ENCODE measurements at places on chromosomes 4 and X. TPM values are rescaled to one million over a fixed set of nuclear protein-coding genes. Genes with fewer than 3 reads are reported as not detected.
A peak's percentile ranks its signal among the peaks of the same experiment; 100 is the strongest.

The VBP1 gene
- 43.9 TPM for polyA plus RNA-seq

GRCh38 chr4:14132301-14132700 is 504.8 kb upstream of the BOD1L1 start:
- no peak overlapping the region for H3K4me3 ChIP-seq
- no peaks in the 10 kb centered on the region for H3K36me3 ChIP-seq
- no peak overlapping the region for H3K27ac ChIP-seq
- DNase-seq = no peak

The MANBA gene
- 25.3 TPM for polyA plus RNA-seq

DNA sequence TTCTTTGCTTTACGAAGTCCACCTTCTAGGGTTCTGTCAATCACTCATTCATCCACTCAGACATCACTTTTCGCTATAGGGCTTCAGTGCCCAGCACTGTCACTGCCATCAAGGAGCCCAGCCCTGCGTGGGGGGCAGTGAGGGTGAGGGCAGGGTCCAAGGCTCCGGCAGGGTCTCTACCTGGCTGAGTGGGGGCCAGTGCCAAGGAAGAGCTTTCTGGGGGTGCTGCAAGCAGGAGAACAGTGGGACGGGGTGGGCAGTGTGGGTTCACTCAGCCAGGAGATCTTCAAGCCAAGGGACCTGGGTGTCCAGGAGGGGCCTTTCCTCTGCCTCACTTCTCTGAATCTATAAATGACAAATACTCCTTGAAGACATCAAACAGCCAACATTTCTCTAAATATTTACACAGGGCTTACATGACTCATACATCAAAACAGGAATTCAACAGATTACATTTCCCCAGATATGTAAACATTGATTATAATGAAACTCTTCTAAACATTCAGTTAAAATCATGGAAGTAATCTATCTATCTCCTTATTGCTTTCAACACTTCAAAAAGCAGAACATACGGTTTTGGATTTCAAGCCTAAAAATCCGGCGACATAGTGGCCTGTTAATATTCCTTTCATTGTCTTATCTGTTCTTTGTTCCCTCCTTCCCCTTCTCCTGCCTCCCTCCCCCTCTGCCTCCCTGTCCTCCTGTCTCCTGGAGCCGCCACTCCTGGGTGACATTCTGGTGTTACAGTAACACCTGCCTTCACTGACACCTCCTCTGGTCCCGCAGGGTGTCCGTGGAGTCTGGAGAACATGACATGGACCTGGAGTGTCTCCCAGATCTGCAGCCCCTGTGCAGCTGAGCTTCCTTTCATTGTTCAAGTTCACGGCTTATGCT is 94.4 kb upstream of the ADRA2C start:
- no peaks in the 10 kb centered on the region for H3K36me3 ChIP-seq
- H3K27me3 ChIP-seq = peaks cover 8% of the 10 kb centered on the region
- no peak overlapping the region for H3K4me3 ChIP-seq
- H3K4me1 ChIP-seq = no peaks in the 10 kb centered on the region

DNA sequence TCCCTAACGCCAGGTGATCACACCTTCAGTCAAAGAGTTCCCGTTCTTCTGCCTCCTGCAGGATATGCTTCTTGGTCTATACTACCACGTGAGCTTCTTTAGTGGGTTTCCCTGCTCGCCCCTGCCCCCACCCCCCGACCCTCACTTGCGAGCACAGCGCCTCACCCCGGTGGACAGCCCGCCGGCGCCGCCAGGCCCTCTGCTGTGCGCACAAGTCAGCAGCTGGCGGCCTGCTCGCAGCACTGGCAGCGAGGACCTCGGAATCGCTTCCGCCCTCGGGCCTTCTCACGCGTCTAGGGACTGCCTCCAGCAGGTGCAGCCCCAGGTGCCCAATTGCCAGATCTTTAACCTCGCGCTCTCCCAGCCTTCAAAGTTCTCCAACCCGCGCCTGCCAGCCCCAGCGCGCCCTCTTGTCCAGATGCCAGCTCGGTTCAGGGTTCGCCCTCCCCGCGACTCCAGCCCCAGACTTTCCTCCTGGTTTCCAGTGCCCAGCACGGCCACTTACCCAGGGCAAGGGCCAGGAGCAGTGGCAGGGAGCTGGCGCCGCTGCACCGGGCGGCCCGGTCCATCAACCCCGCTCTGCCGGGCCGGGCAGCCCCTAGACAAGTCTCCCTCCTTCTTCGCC is 454 bp downstream of the BTC start:
- H3K27me3 ChIP-seq = peaks cover 12% of the 10 kb centered on the region
- peak overlapping the region; percentile 96 for H3K27ac ChIP-seq
- H3K36me3 ChIP-seq = no peaks in the 10 kb centered on the region
- H3K4me1 ChIP-seq = peaks cover 8% of the 10 kb centered on the region

DNA sequence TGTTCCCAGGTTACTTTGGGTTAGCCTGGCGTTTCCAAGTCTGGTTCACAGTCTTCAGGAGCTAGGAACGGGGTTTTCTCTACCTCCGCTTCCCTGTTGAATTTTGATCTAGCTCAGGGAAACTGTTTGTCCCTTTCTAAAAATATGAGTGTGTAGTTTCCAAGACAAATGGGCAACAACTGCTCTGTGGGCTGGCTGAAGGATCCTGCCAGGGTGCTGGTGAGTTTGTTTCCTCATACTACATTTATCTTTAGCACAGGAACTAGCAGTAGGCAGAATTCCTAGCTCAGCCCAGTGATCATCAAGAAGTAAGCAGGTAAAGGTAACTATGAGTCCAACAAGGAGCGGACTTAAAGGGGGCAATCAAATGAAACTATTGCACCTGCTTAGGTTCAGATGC is 13.3 kb upstream of the FAM47E start:
- peaks cover 7% of the 10 kb centered on the region for H3K4me1 ChIP-seq
- no peak overlapping the region for H3K4me3 ChIP-seq
- H3K27me3 ChIP-seq = no peaks in the 10 kb centered on the region
- no peak for DNase-seq
- no peaks in the 10 kb centered on the region for H3K36me3 ChIP-seq
- H3K27ac ChIP-seq = no peak overlapping the region

The NPY1R gene
- 4.4 TPM for polyA plus RNA-seq

DNA sequence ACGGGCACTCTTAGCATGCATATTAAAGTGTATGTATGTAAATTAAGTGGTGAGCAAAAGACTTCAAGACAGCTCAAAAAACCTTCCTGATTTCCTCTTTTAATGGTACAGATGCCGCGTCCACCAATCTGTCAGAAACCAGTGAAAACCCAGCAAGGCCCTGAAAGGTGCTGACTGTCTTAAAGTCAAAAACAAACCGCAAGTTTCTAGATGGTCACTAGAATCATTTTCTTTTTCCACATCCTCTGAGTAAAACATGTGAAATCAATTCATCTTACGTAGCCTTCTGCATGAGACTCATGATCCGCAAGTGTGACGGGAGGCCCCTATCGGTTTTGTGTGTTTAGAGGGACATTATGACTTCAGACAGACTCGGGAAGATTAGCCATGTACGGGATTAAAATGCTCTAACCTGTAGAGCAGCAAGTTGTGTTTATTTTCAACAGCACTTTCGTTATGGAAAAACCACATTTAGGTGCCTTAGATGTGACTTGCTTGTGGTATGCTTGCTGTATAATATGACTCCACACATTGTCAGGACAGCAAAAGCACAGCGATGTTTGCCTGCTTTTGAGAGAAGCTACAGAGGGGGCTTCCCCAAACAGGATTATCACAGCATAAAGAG is 88.2 kb upstream of the STS start:
- peaks cover 6% of the 10 kb centered on the region for H3K36me3 ChIP-seq
- DNase-seq = no peak
- no peaks in the 10 kb centered on the region for H3K27me3 ChIP-seq
- no peak overlapping the region for H3K27ac ChIP-seq
- no peak overlapping the region for H3K4me3 ChIP-seq

- H3K27ac ChIP-seq = no peak overlapping the region
- H3K36me3 ChIP-seq = no peaks in the 10 kb centered on the region
- no peak for DNase-seq
- no peak overlapping the region for H3K4me3 ChIP-seq
- no peaks in the 10 kb centered on the region for H3K4me1 ChIP-seq
Observed at GRCh38 chrX:31708116-31708515, 636.3 kb upstream of the FTHL17 start.

DNA sequence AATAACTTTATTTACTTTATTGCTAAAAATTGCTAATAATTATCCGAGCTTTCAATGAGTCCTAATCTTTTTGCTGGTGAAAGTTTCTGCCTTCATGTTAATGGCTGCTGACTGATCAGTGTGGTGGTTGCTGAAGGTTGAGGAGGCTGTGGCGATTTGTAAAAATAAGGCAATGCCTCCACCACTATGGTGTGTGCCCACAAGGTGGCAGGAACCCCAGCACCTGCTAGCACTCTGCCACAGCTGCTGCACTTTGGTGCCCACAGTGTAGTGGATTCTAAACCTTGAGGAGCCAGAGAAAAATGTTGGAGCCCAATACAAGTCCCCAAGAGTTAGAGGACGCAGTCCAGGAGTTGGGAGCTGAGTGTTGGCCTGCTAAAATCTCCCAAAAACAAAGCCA is 1237.1 kb downstream of the PCDH19 start:
- DNase-seq = no peak
- H3K4me3 ChIP-seq = no peak overlapping the region
- no peaks in the 10 kb centered on the region for H3K36me3 ChIP-seq
- H3K27me3 ChIP-seq = no peaks in the 10 kb centered on the region
- no peak overlapping the region for H3K27ac ChIP-seq

GRCh38 chr4:22595684-22596083 is 79.8 kb upstream of the ADGRA3 start:
- H3K27me3 ChIP-seq = no peaks in the 10 kb centered on the region
- peaks cover 10% of the 10 kb centered on the region for H3K4me1 ChIP-seq
- no peak overlapping the region for H3K27ac ChIP-seq
- no peak for DNase-seq
- no peaks in the 10 kb centered on the region for H3K36me3 ChIP-seq

DNA sequence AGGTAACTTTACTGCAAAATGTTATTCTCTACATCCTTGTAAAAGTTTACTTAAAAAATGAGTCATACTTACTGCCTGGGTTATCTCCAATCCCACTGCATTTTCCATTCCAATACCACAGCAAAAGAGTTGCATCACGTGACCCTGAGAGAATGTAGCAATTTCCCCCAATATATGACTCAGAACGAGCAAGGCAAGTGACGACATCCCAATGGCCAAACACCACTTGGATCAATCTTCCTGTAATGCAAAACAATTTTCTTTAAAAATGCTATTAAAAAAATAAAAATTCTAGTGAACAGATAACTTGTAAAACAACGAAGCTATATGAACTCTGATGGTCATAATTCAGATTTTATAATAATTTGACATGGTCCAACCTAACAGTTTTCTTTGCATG is 224.3 kb downstream of the DCLK2 start:
- no peak overlapping the region for H3K27ac ChIP-seq
- no peak overlapping the region for H3K4me3 ChIP-seq
- no peaks in the 10 kb centered on the region for H3K27me3 ChIP-seq
- H3K36me3 ChIP-seq = peaks cover 2% of the 10 kb centered on the region
- no peaks in the 10 kb centered on the region for H3K4me1 ChIP-seq

The HELT gene
- polyA plus RNA-seq = not detected

- H3K27me3 ChIP-seq = no peaks in the 10 kb centered on the region
- H3K4me3 ChIP-seq = no peak overlapping the region
- H3K36me3 ChIP-seq = no peaks in the 10 kb centered on the region
- H3K27ac ChIP-seq = no peak overlapping the region
- H3K4me1 ChIP-seq = no peaks in the 10 kb centered on the region
Observed at GRCh38 chr4:148866666-148867065, 424.5 kb upstream of the NR3C2 start.

- H3K36me3 ChIP-seq = no peaks in the 10 kb centered on the region
- no peak overlapping the region for H3K4me3 ChIP-seq
- peak overlapping the region; percentile 39 for H3K27ac ChIP-seq
- H3K27me3 ChIP-seq = no peaks in the 10 kb centered on the region
Observed at GRCh38 chrX:66914080-66914479, 275.2 kb upstream of the EDA2R start.

- no peaks in the 10 kb centered on the region for H3K36me3 ChIP-seq
- no peak overlapping the region for H3K27ac ChIP-seq
- H3K4me3 ChIP-seq = no peak overlapping the region
- H3K27me3 ChIP-seq = no peaks in the 10 kb centered on the region
Observed at GRCh38 chr4:135316266-135316779, 1114.7 kb upstream of the PABPC4L start.

The SLC49A3 gene
- polyA plus RNA-seq = 4.6 TPM

The ZNF141 gene
- 25.1 TPM for polyA plus RNA-seq

- peak overlapping the region; percentile 93 for H3K27ac ChIP-seq
- DNase-seq = no peak
- peaks cover 41% of the 10 kb centered on the region for H3K36me3 ChIP-seq
- no peaks in the 10 kb centered on the region for H3K27me3 ChIP-seq
Observed at GRCh38 chr4:151100531-151100930, 1.1 kb downstream of the RPS3A start.

The SMARCA1 gene
- 43.9 TPM for polyA plus RNA-seq

DNA sequence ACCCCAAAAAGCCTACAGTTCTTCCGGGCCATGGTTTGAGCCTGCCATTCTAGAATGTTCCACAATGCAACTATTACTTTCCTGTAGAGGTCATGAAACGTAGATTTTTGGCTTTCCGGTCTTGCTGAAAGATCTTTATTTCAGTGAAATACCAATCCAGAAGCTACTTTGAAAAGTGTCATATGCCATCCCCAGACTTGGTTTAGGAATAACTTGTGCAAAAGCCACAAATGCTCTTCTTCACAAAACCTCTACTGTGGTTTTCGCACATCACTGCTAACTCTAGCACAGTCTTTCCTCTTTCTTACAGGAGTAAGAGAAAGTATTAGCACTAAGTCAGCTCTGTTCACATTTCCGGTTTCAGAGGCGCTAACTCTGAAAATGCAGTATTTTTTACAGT is 12.7 kb upstream of the CD40LG start:
- H3K36me3 ChIP-seq = no peaks in the 10 kb centered on the region
- H3K27ac ChIP-seq = no peak overlapping the region
- no peak overlapping the region for H3K4me3 ChIP-seq
- H3K27me3 ChIP-seq = no peaks in the 10 kb centered on the region

The PASD1 gene
- polyA plus RNA-seq = not detected

The ANKRD37 gene
- polyA plus RNA-seq = 9.1 TPM

DNA sequence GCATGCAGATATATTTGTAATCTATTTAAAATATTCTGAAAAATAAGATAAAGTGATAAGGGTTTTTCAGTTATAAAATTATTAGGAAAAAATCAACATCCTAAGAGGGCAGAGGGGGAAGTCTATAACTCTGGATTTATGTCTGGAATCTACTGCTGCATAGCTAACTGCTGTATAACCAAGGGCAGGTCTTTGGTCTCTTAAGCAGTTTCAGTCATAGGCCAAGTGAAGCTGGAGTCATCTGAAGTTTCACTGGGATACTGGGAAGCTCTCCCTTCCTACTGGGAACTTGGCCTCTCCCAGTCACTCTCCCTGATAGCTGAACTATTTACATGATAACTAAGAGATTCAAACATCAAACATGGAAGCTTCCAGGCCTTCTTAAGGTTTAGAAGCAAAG is 1409.9 kb upstream of the PCDH7 start:
- no peak overlapping the region for H3K27ac ChIP-seq
- H3K27me3 ChIP-seq = no peaks in the 10 kb centered on the region
- no peak for DNase-seq
- H3K4me1 ChIP-seq = no peaks in the 10 kb centered on the region
- no peak overlapping the region for H3K4me3 ChIP-seq
- no peaks in the 10 kb centered on the region for H3K36me3 ChIP-seq

The IL13RA1 gene
- 65.5 TPM for polyA plus RNA-seq

All from large intestine (tissue), 12 donors.